Regular cardiac myocyte (primary cell): ENCODE measurements at places on chromosomes 6 and 20. TPM values are rescaled to one million over a fixed set of nuclear protein-coding genes. Genes with fewer than 3 reads are reported as not detected.

OARD1 gene
- 8.2 and 13.0 TPM in 2 replicates for total RNA-seq

MYBL2 gene
- 0.56 and 20.1 TPM in 2 replicates for total RNA-seq

C4A gene
- total RNA-seq: 1.2 and 5.1 TPM in 2 replicates

TPD52L1 gene
- 7.5 and 21.7 TPM in 2 replicates for total RNA-seq

ZNFX1 gene
- total RNA-seq: 39.3 and 40.3 TPM in 2 replicates

EPPIN gene
- total RNA-seq: not detected in 2 replicates

BTN1A1 gene
- under 0.01 TPM in 1 of 2 replicates, not detected in the other for total RNA-seq

NCOA6 gene
- total RNA-seq: 4.0 and 6.5 TPM in 2 replicates

ADGRF4 gene
- total RNA-seq: 0.19 and 0.28 TPM in 2 replicates

LCA5 gene
- total RNA-seq: 4.4 and 7.9 TPM in 2 replicates

MEP1A gene
- total RNA-seq: not detected in 2 replicates

RHAG gene
- not detected in 2 replicates for total RNA-seq

COL21A1 gene
- total RNA-seq: 0.38 and 1.7 TPM in 2 replicates

SLC17A3 gene
- not detected in 2 replicates for total RNA-seq

TRMT6 gene
- total RNA-seq: 5.9 and 15.5 TPM in 2 replicates

TOMM34 gene
- total RNA-seq: 23.4 and 40.5 TPM in 2 replicates

SLC22A16 gene
- under 0.01 TPM in 1 of 2 replicates, not detected in the other for total RNA-seq

PDE10A gene
- 18.4 and 32.4 TPM in 2 replicates for total RNA-seq

BPIFB1 gene
- not detected in 2 replicates for total RNA-seq

SIRPD gene
- total RNA-seq: not detected in 2 replicates

NKAPL gene
- 2.1 and 3.1 TPM in 2 replicates for total RNA-seq

ENPP1 gene
- 11.7 and 26.8 TPM in 2 replicates for total RNA-seq

APOM gene
- total RNA-seq: 0.28 and 1.2 TPM in 2 replicates

PAX1 gene
- total RNA-seq: not detected in 2 replicates

ARMC2 gene
- total RNA-seq: 1.5 and 6.2 TPM in 2 replicates

LRRN4 gene
- total RNA-seq: 0.28 and 0.38 TPM in 2 replicates

BAG2 gene
- total RNA-seq: 15.3 and 17.2 TPM in 2 replicates

PLEKHG1 gene
- 0.56 and 1.5 TPM in 2 replicates for total RNA-seq

CST4 gene
- 0.77 and 1.7 TPM in 2 replicates for total RNA-seq

MLN gene
- total RNA-seq: not detected in 2 replicates

CDH22 gene
- total RNA-seq: not detected in 2 replicates

CRISP3 gene
- total RNA-seq: not detected in 2 replicates

STX11 gene
- 2.3 and 3.1 TPM in 2 replicates for total RNA-seq

PNLDC1 gene
- 0.19 and 0.56 TPM in 2 replicates for total RNA-seq

LY6G6F gene
- not detected in 2 replicates for total RNA-seq

SRSF12 gene
- total RNA-seq: under 0.01 and 0.28 TPM in 2 replicates

NR2E1 gene
- total RNA-seq: not detected in 2 replicates

PPIL6 gene
- total RNA-seq: 1.9 and 6.5 TPM in 2 replicates

ESR1 gene
- 0.77 and 1.1 TPM in 2 replicates for total RNA-seq

DAAM2 gene
- 36.9 and 37.4 TPM in 2 replicates for total RNA-seq

LY6G5B gene
- total RNA-seq: 2.0 and 2.3 TPM in 2 replicates

RNF182 gene
- total RNA-seq: 9.0 and 10.0 TPM in 2 replicates
